T-helper 1 cell treated with Interleukin-12 subunit alpha and Interleukin-12 subunit beta and Interleukin-4 antibody, amounts not matched to agents 30 ng/mL and 1 ng/mL, for 36 hours (primary cell): ENCODE measurements at places on chromosomes 13 and 19. TPM values are rescaled to one million over a fixed set of nuclear protein-coding genes. Genes with fewer than 3 reads are reported as not detected.

The ZNF283 gene
- 5.8 and 7.0 TPM in 2 replicates for total RNA-seq

The ZSCAN4 gene
- total RNA-seq = not detected in 2 replicates

The LRG1 gene
- 1.1 and 1.5 TPM in 2 replicates for total RNA-seq

The RFPL4AL1 gene
- not detected in 2 replicates for total RNA-seq

The CCNA1 gene
- total RNA-seq = 3.3 and 3.8 TPM in 2 replicates

The LILRB2 gene
- not detected in 2 replicates for total RNA-seq

The ZNF20 gene
- total RNA-seq = 1.2 and 4.5 TPM in 2 replicates

The PRTN3 gene
- not detected in 2 replicates for total RNA-seq

The LILRA1 gene
- total RNA-seq = not detected in 2 replicates

The EFNA2 gene
- total RNA-seq = not detected in 2 replicates

The ZNF177 gene
- total RNA-seq = 0.34 and 0.49 TPM in 2 replicates

The ZNF135 gene
- 0.12 TPM in 1 of 2 replicates, not detected in the other for total RNA-seq

The SLC10A2 gene
- total RNA-seq = not detected in 2 replicates

The PSG2 gene
- total RNA-seq = not detected in 2 replicates

The CIC gene
- total RNA-seq = 98.8 and 99.3 TPM in 2 replicates

The THSD8 gene
- 13.0 and 24.6 TPM in 2 replicates for total RNA-seq

The ZNF724 gene
- 9.2 and 10.1 TPM in 2 replicates for total RNA-seq

The ZNF93 gene
- total RNA-seq = 7.3 and 7.4 TPM in 2 replicates

The ZNF878 gene
- total RNA-seq = 0.32 and 0.54 TPM in 2 replicates

The PABPC3 gene
- 0.12 and 0.32 TPM in 2 replicates for total RNA-seq

The COL5A3 gene
- 0.05 and 0.07 TPM in 2 replicates for total RNA-seq

The ZNF844 gene
- total RNA-seq = 0.54 and 0.78 TPM in 2 replicates

The BRCA2 gene
- total RNA-seq = 15.3 and 18.4 TPM in 2 replicates

The FOXA3 gene
- total RNA-seq = not detected in 2 replicates

The RASGRP4 gene
- 0.51 and 0.86 TPM in 2 replicates for total RNA-seq

The IGFL2 gene
- not detected in 2 replicates for total RNA-seq

The TGFBR3L gene
- total RNA-seq = 4.6 TPM in 2 replicates

The SRRM5 gene
- total RNA-seq = 0.37 and 0.41 TPM in 2 replicates

The SMIM44 gene
- total RNA-seq = not detected in 2 replicates

The PDE4A gene
- total RNA-seq = 59.3 and 61.9 TPM in 2 replicates

The ADGRE3 gene
- not detected in 2 replicates for total RNA-seq

The IL17D gene
- total RNA-seq = not detected in 2 replicates

The S1PR4 gene
- 179 TPM in 2 replicates for total RNA-seq
